ENCODE measurements at places on chromosomes 6 and 20.

GRCh38 chr6:121302882-121303281, 31.4 kb downstream of the TBC1D32 start:
- no peaks in the 10 kb centered on the region for H3K27me3 ChIP-seq
- H3K36me3 ChIP-seq: peaks cover 28% of the 10 kb centered on the region
- no peak for DNase-seq
- no peak overlapping the region for H3K4me3 ChIP-seq
- H3K4me1 ChIP-seq: peaks cover 4% of the 10 kb centered on the region

DNA sequence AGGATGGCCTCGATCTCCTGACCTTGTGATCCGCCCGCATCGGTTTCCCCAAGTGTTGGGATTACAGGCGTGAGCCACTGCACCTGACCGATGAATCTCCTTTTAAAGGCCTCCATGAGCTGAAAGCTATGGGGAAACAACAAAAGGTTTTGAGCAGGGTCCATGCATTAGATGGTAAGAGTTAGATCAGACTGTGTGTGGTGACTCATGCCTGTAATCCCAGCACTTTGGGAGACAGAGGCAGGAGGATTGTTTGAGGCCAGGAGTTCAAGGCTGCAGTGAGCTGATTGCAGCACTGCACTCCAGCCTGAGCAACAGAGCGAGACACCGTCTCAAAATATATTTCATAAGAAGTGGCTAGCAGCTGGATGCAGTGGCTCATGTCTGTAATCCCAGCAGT, 41.0 kb upstream of the BCLAF1 start:
- no peaks in the 10 kb centered on the region for H3K36me3 ChIP-seq
- no peak for DNase-seq
- H3K27me3 ChIP-seq: no peaks in the 10 kb centered on the region
- H3K4me1 ChIP-seq: no peaks in the 10 kb centered on the region
- H3K27ac ChIP-seq: no peak overlapping the region
- no peak overlapping the region for H3K4me3 ChIP-seq

- H3K27ac ChIP-seq: peak overlapping the region; percentile 85
- peak; percentile 67 for DNase-seq
- peaks cover 48% of the 10 kb centered on the region for H3K4me1 ChIP-seq
- H3K4me3 ChIP-seq: no peak overlapping the region
Measured at GRCh38 chr6:37210313-37210968, 40.5 kb downstream of the PIM1 start.

GRCh38 chr6:126907996-126908395, 210.5 kb upstream of the RSPO3 start:
- H3K36me3 ChIP-seq: no peaks in the 10 kb centered on the region
- H3K27me3 ChIP-seq: no peaks in the 10 kb centered on the region
- H3K4me1 ChIP-seq: no peaks in the 10 kb centered on the region
- no peak overlapping the region for H3K4me3 ChIP-seq

- H3K4me3 ChIP-seq: peak overlapping the region; percentile 89
- peaks cover 25% of the 10 kb centered on the region for H3K36me3 ChIP-seq
- DNase-seq: no peak
- H3K27ac ChIP-seq: no peak overlapping the region
- peaks cover 35% of the 10 kb centered on the region for H3K4me1 ChIP-seq
- peaks cover 20% of the 10 kb centered on the region for H3K27me3 ChIP-seq
Measured at GRCh38 chr6:41548841-41549642, 2.9 kb downstream of the FOXP4 start.

DNA sequence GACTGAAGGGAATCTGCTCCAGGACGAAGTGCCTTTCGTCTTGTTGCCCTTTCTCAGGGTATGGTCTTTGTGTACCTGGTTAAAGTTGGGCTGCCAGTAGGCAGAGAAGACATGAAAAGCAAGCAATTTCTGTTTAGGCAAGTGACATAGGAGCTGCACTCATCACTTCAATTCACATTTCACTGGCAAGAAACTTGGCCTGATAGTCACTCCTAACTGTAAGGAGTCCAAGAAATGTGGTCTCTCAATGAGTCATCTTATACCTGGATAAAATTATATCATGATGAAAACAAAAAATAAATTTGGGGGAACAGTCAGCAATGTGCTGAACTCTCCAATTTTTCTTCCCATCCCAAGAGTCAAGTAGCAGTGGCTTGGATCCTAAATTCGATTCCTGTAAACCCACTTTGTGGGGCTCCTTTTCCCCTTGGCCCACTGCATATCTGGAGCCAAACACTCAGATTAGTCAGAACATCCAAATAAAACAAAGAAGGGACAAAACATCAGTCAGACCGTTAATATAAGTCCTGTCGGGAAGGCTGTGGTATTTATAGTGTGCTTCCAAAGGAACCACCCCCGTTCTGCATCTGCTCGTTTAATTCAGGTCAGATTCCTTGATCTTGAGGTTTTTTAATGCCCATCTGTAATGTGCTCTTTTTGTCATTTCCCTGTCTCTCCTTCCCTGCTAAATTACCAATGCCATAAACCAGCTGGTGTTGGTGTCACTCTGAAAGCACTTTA, 5.0 kb upstream of the GABRR1 start:
- H3K4me1 ChIP-seq: no peaks in the 10 kb centered on the region
- H3K27me3 ChIP-seq: peaks cover 2% of the 10 kb centered on the region
- no peak for DNase-seq
- H3K27ac ChIP-seq: no peak overlapping the region

DNA sequence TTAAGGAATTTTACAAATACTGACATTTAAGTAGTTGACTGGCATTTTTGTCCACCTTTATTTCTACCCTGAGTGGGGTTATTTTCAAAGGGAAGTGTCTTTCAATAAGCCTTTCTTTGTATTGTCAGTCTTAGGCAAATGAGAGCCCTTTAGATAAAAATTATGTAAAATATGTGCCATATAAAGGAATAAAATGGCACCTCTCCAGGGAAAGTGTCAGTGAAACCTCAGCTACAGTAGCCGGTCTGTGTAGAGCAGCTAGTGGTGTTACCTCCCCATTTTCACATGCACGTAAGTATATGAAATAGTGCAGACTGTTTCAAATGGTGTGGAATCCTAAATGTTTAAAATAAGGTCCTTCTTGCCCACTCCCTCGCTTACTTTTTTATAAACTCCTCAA, 5.0 kb downstream of the FAM217B start:
- DNase-seq: no peak
- H3K27me3 ChIP-seq: no peaks in the 10 kb centered on the region
- no peak overlapping the region for H3K27ac ChIP-seq
- peaks cover 63% of the 10 kb centered on the region for H3K36me3 ChIP-seq
- peaks cover 47% of the 10 kb centered on the region for H3K4me1 ChIP-seq

DNA sequence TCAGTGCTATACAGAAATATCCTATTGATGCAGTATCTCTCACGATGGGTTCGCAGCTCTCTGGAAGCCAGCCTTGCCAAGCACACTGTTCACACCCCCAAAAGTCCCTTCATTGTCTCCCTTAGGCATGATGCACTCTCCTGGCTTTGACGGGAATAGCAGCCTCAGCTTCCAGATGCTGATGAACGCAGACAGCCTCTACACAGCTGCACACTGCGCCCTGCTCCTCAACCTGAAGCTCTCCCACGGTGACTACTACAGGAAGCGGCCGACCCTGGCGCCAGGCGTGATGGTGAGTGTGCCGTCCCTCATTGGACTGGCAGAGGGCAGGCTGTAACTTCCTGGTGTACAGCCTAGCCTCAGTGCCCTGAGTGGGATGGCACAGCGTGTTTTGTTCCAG, 60.0 kb upstream of the PBOV1 start:
- H3K4me1 ChIP-seq: no peaks in the 10 kb centered on the region
- no peaks in the 10 kb centered on the region for H3K27me3 ChIP-seq
- no peaks in the 10 kb centered on the region for H3K36me3 ChIP-seq
- no peak overlapping the region for H3K27ac ChIP-seq
- no peak overlapping the region for H3K4me3 ChIP-seq

- no peaks in the 10 kb centered on the region for H3K4me1 ChIP-seq
- no peak overlapping the region for H3K27ac ChIP-seq
- DNase-seq: no peak
- no peak overlapping the region for H3K4me3 ChIP-seq
Measured at GRCh38 chr20:17807651-17808050, 107.9 kb downstream of the BANF2 start.

All from activated T-cell treated with anti-CD3 and anti-CD28 coated beads, Interleukin-2, amount 50 U/mL, for 24 hours (primary cell).